ENCODE measurements at places on chromosomes 3 and 15. TPM values are rescaled to one million over a fixed set of nuclear protein-coding genes. Genes with fewer than 3 reads are reported as not detected.
A peak's percentile ranks its signal among the peaks of the same experiment; 100 is the strongest.

ZIC4 gene
- not detected for polyA plus RNA-seq

DNA sequence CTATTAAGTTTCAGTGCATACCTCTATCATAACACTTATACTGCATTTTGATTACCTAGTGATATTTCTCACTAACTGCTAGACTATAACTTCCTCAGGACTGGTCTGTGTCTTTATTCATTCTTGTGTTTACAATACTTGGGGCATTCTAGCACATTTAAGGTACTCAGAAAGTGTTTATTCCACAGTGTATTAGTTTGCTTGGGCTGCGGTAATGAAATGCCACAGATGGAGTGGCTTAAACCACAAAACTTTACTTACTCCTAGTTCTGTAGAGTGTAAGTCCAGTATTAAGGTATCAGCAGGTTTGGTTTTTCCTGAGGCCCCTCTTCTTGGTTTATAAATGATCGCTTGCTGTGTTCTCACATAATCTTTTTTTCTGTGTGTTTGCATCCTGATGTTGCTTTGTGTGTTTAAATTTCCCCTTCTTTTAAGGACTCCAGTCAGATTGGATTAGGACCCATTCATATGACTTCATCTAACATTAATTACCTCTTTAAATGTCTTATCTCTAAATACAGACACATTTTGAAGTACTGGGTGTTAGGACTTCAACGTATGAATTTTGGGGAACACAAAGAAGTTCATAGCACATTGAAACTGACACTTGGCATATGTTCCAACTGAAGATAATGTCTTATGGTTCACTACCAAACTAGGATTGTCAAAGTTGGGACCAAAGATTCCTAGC is 23.9 kb downstream of the RNF111 start:
- H3K36me3 ChIP-seq, result peaks cover 2% of the 10 kb centered on the region
- no peaks in the 10 kb centered on the region for H3K27me3 ChIP-seq
- no peak overlapping the region for H3K4me3 ChIP-seq
- no peak overlapping the region for H3K27ac ChIP-seq
- DNase-seq, result no peak

COX17 gene
- polyA plus RNA-seq, result 40.6 TPM

- H3K27ac ChIP-seq, result peak overlapping the region; percentile 11
- H3K4me3 ChIP-seq, result no peak overlapping the region
Observed at GRCh38 chr3:82473864-82474541, 712.6 kb upstream of the GBE1 start.
